Left cardiac atrium (tissue), 4 donors: ENCODE measurements at places on chromosomes 13 and 19. TPM values are rescaled to one million over a fixed set of nuclear protein-coding genes. Genes with fewer than 3 reads are reported as not detected.

Gene COX7A1
- 1,769 TPM for total RNA-seq

DNA sequence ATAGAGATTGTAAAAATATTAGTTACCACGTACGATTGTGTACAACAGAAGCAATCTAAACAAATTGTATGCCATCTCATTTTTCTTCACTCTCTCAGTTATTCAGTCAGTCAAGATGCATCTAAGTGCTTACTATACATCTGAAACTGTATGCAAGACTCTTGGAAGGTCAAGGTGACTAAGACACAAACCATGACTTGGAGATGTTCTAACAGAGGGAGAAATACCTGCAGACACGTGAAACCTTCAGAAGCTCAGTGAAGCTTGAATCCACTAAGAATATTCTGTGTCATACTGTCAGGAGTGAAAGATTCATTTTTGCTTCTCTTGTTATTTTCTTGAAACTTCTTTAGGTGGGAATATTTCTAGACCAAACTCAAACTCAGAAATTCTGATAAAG is 365.4 kb downstream of the ITGBL1 start:
- DNase-seq = no peak

Gene IGFL3
- total RNA-seq = not detected

Gene TMEM221
- 0.21 TPM for total RNA-seq

Gene GGN
- total RNA-seq = 0.34 TPM

- no peak for DNase-seq
Observed at GRCh38 chr19:3821156-3821555, 35.0 kb upstream of the MATK start.

- no peak for DNase-seq
Observed at GRCh38 chr19:32809754-32810153, 59.8 kb downstream of the SLC7A9 start.

- DNase-seq = no peak
Observed at GRCh38 chr13:53863520-53863919, 834.9 kb downstream of the OLFM4 start.
